ENCODE measurements at places on chromosomes 7 and 10.

DNA sequence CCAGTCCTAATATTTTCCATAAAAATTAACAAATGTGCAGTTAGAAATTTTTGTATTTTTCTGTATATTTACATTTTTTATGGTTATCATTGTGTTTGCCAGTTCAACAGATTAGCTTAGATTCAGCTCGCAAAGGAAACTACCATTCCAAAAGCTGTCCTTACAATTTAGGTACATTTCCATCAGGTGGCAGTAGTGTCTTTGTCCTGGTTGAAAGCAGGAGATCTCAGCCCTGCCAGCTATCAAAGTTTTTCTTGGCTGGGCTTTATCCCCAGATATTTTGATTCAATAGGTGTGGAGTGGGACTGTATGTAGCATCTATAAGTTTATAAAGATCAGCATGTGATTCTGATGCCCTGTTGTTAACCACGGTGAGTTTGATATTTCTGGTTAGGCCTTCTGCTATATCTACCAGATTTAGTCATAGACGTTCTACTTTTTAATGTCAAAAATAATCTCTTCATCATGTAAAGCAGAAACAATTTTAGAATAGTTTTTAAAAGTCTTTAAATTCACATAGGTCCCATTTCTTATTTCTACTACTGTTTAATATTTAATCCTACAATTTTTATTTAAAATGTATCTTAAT is 15.5 kb upstream of the ICA1 start:
- no peak for DNase-seq

GRCh38 chr7:155097338-155097737 is 27.2 kb downstream of the HTR5A start:
- no peak for DNase-seq

DNA sequence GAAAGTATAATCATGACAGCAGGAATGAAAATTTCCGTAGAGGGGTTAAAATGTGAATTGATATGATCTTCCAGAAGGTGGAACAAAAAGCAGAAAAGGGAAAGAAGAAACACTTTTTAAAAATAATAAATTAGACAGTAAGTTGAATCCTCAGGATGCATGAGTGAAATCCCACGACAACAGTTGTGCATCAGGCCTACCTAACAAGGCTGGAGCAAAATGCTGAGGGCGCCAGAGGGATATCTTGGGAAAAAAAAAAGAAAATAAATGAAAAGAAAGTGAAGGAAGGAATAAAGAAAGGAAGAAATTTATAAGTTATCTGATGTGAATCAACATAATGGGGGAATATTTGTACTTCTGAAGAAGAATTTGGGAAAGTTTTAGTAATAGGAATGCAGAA is 13.0 kb upstream of the HUS1 start:
- no peak for DNase-seq

- no peak for DNase-seq
These were observed 44.2 kb upstream of the PCBD1 start for GRCh38 chr10:70932392-70933196.

DNA sequence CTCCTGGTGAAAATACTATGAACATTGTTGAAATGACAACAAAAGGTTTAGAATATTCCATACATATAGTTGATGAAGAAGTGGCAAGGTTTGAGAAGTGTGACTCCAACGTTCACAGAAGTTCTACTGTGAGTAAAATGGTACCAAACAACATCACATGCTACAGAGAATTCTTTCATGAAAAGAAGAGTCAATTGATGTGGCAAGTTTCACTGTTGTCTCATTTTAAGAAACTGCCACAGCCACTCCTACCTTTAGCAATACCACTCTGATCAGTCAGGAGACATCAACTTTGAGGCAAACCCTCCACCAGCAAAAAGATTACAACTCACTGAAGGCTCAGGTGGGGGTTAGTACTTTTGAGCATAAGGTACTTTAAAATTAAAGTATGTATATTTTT is 693.3 kb downstream of the GRID1 start:
- DNase-seq: no peak

DNA sequence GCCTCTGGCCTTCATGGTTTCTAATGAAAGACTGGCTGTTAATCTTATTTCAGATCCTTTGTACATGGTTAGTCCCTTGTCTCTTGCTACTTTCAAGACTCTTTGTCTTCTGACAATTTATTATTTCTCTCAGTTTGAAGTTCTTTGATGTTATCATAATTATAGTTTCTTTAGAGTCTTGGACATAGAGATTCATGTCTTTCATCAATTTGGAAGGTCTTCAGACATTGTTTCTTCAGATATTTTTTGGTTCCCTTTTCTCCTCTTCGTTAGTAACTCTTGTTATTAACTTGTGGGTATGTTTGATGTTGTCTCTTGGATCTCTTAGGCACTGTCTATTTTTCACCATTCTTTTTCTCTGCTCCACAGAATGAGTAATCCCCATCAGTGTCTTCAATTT is 8.7 kb downstream of the ZNF37A start:
- DNase-seq: no peak

- DNase-seq: no peak
These were observed 8.8 kb upstream of the LAMB4 start for GRCh38 chr7:108138911-108139310.

DNA sequence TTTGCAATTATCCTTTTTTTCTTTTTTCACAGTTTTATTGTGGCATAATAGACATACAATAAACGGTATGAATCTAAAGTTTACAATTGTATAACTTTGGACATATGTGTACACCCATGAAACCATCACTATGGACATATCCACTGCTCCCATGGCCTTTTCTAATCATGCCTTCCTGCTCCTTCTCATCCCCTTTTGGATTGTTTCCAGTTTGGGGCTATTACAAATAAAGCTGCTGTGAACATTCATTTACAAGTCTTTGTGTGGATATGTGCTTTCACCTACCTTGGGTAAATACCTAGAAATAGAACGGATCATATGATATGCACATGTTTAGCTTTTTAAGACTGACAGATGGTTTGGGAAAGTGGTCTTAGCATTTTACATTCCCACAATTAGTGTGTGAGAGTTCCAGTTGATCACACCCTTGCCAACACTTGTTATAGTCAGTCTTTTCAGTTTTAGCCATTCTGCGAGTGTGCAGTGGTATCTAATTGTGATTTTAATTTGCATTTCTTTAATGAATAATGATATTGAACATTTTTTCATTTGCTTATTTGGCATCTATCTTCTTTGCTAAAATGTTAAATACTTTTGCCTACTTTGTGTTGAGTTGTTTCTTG is 120.9 kb upstream of the KAT6B start:
- DNase-seq: no peak
